ENCODE measurements at places on chromosomes 1 and 21.

DNA sequence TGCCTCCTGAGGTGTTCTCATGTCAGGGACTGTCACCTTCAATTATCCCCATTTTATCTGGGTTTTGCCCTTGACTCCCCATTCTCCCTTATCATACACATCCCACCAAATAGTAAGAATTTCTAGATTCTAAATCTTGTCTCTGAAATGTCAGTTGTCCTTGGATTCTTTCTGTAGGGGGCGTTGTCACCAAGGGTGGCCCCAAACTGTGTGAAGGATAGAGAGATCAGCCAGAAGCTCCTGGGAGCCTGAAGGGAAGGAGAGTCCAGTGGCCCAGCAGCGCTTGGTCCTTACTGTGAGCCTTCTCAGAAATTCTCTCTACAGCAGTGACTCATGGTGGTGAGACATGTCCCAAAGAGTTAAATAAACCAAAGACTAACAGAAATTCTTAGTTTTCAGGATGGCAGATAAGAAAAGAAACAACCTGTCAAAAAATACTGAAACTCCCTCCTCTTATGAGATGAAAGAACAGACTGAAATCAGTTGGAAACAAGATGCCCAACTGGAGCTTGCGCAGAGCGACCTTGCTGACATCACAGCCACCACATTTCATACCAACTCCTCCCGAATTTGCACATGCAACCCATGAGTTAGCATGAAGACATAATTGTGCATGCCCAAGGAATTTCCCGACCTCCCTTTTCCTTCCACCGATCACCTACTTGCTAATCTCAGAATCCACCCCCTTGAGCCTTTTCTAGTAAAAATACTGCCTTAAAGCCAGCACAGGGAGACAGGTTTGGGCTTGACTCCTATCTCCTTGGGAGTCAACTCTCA is 109.8 kb downstream of the ELAVL4 start:
- no peak for DNase-seq

- DNase-seq: peak; percentile 50
Measured at GRCh38 chr1:214331827-214332423, 51.0 kb downstream of the SMYD2 start.

DNA sequence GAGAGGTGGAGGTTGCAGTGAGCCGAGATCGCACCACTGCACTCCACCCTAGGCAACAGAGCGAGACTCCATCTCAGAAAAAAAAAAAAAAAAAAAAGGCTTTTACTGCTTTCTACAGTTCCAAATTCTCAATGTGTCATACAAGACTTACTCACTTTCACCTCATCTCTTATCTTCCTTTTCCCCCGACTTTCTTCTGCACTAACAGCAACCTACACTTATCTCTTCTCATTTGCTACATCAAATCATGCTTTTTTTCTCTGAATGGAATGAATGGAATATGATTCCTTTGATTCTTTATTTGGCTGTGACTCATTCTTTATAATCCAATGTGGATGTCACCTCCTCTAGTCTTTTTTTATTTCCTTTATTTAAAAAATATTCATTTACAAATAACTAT is 168.4 kb upstream of the DMRTA2 start:
- no peak for DNase-seq

- no peak for DNase-seq
Measured at GRCh38 chr1:183215936-183216335, 29.9 kb downstream of the LAMC2 start.

- no peak for DNase-seq
Measured at GRCh38 chr1:23619299-23620188, 60.2 kb upstream of the ID3 start.

DNA sequence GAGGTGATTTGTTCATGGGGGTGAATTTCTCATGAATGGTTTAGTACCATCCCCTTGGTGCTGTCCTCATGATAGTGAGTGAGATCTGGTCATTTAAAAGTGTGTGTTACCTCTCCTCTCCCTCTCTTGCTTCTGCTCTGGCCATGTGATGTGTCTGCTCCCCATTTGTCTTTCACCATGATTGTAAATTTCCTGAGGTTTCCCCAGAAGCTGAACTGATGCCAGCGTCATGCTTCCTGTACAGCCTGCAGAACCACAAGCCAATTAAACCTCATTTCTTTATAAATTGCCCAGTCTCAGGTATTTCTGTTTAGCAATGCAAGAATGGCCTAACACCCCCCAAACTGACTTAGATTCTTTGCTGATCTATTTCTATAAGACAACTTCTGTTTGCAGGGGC is 249.4 kb upstream of the B3GALT2 start:
- DNase-seq: no peak

GRCh38 chr1:89527750-89528381 is 3.2 kb downstream of the LRRC8B start:
- DNase-seq: no peak

GRCh38 chr1:65398083-65398482 is 22.4 kb upstream of the LEPR start:
- DNase-seq: no peak

DNA sequence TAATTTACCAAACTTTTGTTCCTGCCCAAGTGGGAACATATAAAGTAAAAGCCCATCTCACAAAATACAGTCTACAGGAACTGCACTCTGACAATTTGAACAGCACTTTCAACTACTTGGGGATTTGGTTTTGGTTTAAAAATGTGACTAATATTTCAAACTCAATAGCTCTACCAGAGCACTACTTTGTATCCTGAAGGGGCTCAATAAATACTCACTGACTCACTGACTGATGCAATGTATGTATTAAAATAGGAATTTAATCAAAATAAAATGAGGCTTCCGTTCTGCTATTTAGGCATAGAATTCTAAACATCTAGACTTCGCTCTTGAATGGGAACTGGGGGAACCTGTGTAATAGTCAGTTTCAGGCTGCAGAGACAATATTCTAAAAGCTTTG is 21.9 kb downstream of the EFCAB14 start:
- DNase-seq: no peak

GRCh38 chr1:227794817-227795192 is 20.7 kb upstream of the PRSS38 start:
- DNase-seq: no peak

- DNase-seq: peak; percentile 21
Measured at GRCh38 chr1:153842006-153842471, 66.8 kb downstream of the SLC27A3 start.

- no peak for DNase-seq
Measured at GRCh38 chr21:32102426-32102825, 176.4 kb downstream of the MIS18A start.

DNA sequence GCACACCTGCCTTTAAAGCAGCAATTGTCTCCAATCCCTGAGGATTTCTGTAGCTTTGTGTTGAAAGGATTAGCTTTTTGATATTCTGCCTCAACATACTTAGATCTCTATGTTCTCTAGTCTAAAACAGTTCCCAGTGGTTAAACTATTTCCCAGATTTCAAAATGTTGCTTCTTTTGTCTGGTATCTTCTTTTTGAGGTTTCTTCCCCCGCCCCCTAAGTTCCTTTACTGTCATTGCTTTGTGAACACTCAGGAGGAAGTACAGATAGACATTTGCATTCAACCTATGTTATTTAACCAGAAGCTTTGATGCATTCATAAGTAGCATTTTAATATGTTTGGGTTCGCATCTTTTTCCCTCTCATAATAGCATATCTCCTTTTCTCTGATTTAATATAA is 33.5 kb downstream of the CYYR1 start:
- DNase-seq: peak; percentile 48

DNA sequence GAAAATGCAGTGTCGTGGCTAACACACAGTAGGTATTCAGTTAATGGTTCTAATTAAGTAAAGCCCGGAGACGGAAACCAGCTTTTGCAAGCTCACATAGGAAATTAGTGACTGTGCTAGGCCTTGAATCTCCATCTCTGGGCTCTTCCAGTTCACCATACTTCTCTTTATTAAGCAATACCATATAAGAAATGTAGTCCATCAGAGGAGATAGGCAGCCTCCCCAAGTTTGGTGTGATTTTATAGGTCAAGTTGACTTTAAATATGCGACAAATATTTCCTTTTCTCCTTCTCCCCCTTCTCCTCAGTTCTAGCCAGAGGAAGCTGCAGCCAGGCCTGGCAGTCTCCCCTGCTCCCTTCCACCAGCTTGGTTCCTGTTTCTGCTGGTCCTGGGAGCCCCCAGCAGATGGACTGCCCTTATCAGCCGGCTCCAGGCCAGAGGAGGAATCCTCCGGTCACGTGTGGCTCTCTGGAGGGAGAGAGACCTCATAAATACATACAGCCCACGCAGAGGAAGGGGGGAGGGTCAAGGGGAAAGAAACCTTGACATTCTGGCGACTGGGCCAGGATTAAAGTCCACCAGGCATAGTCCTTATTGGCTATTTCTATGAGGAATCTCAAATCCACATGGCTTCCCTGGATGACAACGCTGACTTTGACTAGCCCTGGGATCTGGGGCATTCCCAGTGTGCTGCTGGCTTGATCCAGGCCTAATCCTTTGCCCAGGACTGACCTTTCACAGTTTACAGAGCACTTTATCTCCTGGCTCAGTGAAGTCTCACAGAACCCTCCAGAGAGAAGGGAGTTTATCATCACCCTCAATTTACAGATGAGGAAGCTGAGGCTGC is 115.1 kb upstream of the JUN start:
- peak; percentile 59 for DNase-seq

- no peak for DNase-seq
Measured at GRCh38 chr1:160217481-160218051, 12.4 kb downstream of the PEA15 start.

DNA sequence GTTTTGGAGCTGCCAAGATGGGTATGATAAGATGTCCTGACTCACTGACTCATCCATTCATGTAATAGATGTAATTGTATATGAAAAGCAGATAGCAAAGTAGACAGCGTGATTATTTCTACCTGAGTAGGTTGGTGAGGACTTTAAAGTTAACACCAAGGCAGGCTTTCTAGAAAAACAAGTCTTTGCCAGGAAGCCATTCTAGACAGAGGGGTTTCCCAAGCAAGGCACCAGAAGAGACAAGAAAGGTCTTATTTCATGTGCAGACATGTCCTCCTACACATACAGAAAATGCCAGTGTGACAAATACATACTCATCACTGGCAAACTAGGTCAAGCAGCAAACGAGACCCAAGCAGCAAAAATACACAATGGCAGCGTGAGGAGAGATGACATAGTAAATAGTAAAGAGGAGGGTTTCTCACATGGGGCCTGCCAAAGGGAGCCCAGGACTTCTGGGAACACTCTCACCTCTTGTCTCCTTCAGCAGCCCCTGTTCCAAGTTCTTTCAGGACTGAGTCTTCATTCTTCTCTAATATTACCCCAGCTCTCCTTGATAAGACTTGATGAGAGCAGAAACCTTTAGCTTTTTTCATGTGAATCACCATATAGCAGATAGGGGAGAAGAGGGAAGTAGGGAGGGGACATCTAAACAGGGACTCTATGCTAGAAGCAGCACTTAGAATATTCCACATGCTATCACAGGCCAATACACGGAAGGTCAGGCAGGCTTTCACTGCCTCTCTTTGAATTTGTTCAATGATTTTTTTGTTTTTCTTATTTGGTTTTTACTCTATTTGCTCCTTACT is 114.6 kb upstream of the ATP1B1 start:
- no peak for DNase-seq

DNA sequence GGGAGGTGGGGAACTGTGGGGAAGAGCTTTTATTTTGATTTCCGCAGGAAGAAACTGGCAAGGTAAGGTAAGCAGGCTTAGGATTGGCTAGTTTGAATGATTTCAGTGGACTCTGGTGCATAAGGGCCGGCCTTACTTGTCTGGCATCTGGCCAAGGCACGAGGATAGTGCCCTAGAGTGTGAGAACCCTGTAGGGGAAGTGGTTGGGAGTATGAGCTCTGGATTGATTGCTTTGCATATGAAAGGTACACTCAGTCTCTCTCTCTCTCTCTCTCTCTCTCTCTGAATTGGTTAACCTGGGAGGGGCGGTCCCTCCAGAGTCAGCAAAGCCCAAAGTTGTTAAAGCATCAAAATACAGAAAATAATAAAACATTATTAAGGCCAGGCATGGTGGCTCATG is 463.0 kb downstream of the SIPA1L2 start:
- DNase-seq: no peak

- DNase-seq: peak; percentile 28
Measured at GRCh38 chr21:36550761-36551160, 70.8 kb upstream of the CLDN14 start.

DNA sequence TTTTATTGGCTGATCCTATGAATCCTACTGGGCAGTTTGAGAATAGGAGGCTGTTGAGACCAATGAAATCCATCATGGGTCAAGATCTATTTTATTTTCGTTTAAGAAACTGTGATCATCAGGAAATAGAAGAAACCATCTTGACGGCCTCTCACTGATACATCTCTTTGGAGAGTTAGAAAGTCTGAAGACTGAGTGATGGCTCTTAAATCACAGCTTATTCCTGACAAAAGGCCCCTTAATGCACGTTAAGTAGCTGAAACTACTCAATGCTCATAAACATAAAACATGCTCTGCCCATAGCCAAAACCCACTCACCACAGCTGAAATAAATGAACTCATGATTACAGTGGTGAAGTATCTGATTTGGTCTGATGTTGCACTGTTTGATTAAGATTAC is 784.5 kb upstream of the NEGR1 start:
- DNase-seq: no peak

DNA sequence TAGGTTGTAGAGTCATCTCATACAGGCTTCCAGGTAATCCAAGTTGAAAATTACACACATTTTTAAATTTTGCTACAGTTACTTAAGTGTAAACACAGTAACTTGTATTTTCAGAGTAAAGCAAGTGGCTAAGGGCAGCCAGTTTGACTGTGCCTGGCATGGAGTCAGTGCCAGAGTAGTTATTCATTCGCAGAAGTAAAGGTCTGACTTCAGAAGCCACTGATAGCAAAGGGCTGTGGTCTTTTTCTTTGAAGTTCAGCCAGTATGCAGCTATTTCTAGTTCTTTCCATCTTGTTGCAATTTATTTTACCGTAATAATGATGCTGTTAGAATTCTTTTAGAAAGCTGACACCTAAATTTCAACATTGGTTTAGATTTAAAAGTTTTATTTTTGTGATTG is 9.4 kb downstream of the TMEM50A start:
- no peak for DNase-seq

GRCh38 chr1:5473268-5473667 is 519.0 kb downstream of the NPHP4 start:
- DNase-seq: no peak

GRCh38 chr1:209607795-209608178 is 24.3 kb downstream of the CAMK1G start:
- DNase-seq: no peak

DNA sequence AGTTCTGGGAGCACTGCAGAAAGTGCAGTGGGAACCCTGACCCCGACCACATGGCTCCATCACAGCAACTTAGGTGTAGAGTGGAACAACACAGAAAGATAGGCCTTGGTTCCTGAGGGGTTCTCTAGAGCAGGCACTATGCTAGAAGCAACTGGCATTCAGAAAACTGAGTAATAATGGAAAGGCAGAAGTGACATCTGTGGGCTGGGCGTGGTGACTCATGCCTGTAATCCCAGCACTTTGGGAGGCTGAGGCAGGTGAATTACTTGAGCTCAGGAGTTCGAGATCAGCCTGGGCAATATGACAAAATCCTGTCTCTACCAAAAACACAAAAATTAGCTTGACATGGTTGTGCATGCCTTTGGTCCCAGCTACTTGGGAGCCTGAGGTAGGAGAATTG is 5.3 kb downstream of the MRPS15 start:
- peak; percentile 65 for DNase-seq

DNA sequence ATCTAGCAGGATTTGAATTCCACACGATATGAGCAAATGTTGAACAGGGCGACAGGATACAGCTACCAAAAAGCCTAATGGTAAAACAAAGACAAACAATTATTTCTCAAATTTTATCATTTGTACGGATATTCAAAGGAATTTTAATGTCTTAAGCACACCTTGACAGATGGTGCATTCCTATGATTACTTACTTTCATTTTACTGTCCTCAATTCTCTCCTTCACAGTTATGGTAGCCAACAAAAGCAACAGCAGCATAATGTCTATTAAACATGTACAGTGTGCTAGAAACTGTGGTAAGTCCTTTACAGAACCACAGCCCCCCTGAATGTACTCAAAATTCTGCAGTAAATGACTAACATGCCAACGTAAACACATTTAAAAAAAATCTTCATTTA is 365.8 kb downstream of the SMYD3 start:
- no peak for DNase-seq

All from inflammatory macrophage treated with lipopolysaccharide for 4 hours (primary cell).